ENCODE measurements at places on chromosomes 1 and 21.

GRCh38 chr1:151944126-151944856, 35.0 kb upstream of the THEM4 start:
- no peak for DNase-seq

GRCh38 chr21:31973402-31973944, 100.7 kb downstream of the HUNK start:
- DNase-seq: no peak

- no peak for DNase-seq
Measured at GRCh38 chr1:68705466-68705865, 208.6 kb upstream of the DEPDC1 start.

GRCh38 chr1:52365071-52365745, 797 bp downstream of the CC2D1B start:
- DNase-seq: peak; percentile 18

DNA sequence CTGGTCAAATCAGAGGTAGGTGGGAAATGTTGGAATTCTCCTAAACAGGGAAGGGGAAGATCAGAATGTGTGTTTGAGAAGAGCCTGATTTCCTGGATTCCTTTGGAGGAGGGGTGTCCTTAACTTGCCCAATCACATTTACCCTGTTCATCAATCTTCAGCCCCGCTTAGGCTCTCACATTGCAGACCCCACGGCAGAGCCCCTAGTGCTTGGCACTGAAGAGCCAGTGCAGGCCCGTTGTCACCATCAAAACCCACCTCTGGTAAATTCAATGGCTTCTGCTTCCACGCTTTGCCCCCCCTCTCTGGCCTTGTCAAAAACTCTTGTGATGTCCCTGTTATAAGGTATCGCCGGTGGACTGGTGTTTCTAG, 2.3 kb downstream of the AGPAT3 start:
- no peak for DNase-seq

DNA sequence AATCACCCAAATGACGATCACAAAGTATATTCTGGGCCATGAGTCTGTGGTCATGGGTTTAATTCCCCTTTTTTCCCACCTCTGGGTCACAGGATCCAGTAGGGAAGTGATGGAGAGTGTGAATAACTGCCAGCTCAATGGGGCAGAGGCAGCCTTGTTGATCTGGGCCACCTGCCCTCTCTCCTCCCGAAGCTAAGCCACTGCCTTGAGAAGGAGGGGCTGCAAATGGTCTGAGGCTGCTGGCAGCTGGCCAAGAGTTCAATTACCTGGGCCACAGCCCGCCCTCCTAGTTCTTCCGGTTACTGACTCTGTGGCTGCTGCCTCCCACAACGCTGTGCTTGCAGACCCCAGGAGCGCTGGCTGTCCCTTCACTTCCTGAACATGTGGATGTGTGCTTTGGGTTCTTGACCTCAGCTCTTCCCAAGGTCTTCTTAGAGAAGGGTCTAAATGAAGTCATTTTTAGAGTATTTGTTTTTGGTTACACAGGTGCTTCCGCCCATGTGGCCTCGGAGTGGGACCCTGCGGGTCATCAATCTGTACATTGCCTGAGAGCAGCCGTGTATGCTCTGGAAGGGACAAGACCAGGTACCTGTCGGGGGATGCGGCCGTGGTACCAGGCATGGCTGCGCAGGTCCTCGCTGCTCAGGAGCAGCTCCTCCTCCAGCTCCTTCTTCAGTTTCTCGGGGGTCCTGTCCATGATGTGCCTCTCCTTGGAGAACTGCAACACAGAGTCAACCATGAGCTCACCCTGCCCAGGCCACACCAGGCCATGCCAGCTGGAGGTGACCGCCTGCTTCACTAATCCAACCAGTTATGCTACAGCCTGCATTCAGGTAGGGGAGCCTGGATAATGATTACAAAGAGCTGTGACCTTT, 89.7 kb downstream of the BCAR3 start:
- DNase-seq: no peak

GRCh38 chr1:233704170-233704897, 90.4 kb downstream of the KCNK1 start:
- no peak for DNase-seq

DNA sequence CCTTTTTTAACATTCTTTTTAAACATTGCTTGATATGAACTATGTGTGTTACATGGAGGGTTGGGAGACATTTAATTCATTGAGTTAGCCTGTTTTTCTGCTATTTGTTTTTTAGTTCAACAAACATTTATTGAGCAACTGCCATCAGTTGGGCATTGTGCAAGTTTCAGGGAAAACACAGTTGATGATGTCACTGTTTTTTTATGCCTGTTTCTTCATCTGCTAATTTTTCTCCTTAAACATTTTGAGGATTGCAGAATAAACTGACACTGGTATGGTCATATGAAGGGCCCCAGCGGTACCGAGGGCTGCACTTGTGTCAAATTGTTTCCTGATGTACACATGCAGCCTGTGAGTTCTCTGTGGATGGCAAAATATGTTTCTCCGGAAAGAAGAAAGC, 253.0 kb downstream of the FGGY start:
- DNase-seq: no peak

- no peak for DNase-seq
Measured at GRCh38 chr1:19644681-19645410, 735 bp downstream of the NBL1 start.

GRCh38 chr1:189654906-189655305, 822.8 kb downstream of the BRINP3 start:
- DNase-seq: no peak

DNA sequence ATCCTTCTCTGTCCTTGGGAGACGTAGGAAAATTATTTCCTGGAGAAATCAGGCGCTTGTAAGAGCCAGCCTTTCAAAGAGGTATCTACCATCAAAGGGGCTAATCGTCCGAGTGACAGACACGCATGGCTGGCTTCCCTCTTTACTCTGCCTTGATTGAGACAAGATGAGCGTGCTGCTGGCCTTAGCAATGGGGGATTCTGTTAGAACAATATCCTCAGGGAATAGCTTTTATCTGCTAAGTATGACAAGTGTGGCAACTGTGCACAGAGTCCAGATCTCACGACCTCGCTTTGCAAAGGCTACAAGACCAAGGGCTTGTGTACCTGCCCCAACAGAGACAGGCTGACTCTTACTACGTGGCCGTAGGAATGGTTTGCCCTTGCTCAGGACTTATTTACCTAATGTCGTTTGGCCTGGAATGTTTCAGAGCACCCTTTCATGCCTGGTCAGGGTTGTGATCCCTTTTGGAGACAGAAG, 417.1 kb downstream of the KIF26B start:
- no peak for DNase-seq

- DNase-seq: no peak
Measured at GRCh38 chr21:23809573-23809972, 1797.7 kb downstream of the MRPL39 start.

- DNase-seq: no peak
Measured at GRCh38 chr21:21137986-21138385, 139.8 kb downstream of the NCAM2 start.

DNA sequence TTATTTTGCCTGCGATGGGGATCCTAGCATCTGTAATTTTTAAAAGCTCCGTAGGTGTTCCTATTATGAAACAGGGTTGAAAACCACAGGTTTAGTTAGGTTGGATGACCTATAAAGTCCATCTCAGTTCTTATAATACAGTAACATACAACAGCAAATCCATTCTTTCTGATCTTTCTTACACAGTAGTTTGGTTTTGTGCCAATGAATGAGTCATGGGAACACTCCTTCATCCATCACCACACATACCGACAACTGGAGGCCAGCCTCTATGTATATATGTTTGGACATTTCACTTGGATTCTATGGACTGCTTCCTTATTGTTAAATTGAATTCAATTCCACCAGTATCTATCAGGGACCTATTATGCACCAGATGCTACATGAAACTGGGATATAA, 118.4 kb upstream of the L1TD1 start:
- no peak for DNase-seq

DNA sequence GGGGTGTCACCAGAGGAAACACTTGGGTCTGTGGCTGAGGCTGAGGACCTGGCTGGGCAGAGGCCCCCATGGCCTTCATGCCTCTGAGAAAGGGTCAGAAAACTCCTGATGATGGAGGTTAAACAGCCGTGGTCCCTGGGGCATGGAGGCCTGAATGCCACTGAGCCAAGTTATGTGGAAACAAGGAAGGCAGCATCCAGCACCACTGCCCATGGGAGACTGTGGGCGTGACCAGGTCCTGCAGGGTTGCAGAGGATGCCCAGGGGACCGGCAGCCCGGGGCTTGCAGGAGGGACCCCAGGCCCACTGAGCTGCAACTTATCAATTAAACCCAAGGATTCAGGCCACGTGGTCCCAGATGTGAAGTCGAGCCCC, 18.9 kb upstream of the COL6A2 start:
- DNase-seq: no peak

GRCh38 chr1:178086294-178086693, 7.6 kb upstream of the RASAL2 start:
- DNase-seq: no peak

DNA sequence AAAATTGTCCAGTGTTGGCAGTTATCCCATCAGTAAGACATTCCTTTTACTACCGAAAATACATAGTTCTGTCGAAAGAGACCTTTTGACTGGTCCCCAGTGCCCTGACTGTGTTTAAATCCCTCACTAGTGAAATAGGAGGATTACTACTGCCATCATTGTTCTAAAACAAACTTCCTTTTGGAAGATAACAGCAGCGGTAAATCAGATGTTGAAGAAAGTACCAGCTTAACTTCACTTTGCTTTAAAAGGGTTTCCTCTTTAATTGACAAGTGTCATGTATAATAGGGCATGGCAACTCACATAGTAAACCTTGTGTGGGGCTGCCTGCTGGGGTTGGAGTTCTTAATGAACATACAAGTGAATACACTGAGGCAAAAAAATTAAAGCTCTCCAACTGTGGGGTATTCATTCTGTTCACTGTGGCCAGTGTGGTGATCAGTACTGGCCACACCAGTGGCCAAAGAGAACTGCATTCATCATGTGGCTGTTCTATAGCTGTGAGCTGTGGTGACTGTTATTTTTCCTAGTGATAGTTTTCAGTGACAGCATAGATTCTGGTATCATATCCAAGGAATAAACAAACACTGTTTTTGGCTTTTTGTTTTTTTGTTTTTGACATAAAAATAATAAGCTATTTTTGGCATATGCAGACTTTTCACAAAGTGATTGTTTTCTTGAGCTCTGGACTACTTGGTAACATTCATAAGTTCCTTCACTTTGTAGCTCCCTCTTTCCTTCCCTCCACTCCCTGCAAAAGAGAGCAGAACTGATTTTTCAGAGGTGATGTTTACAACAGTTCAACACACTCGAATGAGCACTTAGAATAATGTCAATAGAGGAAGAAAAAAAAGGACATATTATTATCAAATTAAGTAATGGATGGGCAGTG, 74.5 kb downstream of the NFIA start:
- no peak for DNase-seq

- no peak for DNase-seq
Measured at GRCh38 chr1:168437821-168438220, 106.0 kb downstream of the XCL2 start.

DNA sequence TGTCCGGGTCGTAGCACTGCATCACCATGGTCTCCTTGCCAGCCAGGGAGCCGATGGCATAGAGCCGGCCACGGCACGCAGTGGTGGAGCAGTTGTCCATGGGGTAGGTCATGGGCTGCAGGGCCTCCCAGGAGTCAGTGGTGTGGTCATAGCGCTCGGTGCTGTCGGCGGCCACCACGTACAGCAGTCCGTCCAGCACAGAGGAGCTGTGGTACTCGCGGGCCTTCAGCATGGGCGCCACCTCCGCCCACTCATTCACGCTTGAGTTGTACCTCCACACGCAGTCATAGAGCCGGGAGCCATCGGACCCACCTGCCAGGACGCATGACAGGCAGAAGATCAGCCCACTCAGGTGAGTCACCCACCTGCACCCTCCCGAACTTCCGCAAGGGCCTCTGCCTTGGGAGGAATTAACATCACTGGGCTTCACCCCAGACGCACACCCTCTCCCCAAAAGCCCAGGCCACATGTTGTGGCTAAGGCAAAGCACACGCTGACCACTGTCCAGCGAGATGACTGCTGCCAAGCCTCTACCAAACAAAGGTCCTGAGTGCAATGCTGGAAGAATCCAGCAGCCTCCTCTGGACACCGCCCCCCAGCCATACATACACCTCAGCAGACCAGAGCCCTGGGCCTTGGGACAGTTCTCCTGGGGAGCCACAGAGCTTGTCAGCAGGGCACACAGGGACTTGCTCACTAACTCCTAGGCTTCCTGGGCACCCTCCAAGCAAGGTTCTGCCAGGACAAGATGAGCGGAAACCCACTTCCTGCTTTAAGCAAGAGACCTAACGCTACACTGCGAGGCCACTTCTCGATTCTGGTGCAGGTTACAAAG, 3.3 kb downstream of the KLHL21 start:
- DNase-seq: no peak

DNA sequence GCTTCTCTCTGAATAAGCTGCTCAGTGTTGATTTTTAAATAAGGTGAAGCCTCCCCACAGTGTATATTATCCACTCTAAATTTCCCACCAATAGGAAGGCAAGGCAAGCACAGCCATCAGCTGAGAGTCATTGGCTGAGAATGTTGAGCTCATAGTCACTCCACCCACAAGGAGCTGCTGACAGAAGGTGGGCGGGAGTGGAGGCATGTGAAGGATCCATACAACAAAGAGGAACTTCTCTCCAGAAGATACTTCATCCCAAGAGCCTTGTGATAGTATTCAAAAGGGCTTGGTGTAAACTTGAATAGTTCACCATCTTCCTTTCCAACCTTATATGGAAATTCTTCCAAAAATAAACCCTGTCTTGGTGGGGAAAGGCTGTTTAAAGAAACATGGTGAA, 42.8 kb downstream of the SAMD13 start:
- no peak for DNase-seq

DNA sequence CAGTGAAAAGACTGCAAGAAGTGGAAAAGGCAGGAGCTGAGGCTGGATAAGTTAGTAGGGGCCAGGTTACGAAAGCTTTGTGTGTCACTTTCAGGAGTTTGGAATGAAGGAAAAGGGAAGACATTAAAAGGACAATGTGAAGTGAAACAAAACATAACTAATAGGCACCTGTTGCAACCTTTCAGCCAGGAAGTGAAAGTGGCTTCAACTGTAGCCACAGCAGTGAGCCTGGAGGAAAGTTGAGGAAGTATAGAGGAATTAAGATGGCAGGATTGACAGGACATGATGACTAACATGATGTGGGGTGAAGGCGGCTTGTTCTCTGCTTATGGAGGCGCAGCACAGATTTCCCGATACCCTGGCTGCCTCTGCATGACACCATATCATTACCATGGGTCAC, 68.9 kb downstream of the C4BPA start:
- no peak for DNase-seq

All from thoracic aorta (tissue), 2 donors.